ENCODE measurements at places on chromosomes 3 and 15.

DNA sequence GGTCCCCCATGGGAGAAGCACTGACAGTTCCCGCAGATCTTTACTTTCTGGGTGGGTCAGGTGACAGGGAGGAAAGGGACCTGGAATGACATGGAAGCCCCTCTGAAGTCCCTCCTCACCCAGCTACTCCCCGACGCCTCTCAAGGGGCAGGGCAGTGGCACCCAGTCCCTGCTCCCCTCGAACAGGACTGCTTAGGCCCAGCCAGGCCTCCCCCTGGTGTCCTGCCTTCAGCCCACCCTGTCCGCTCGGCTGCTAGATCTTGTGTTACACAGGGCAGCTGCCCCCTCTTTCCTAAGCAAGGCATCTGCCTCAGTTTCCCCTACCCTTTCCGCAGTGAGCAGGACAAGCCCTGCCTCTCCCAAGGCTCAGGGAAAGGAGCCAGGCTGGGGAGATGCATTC is 226.5 kb downstream of the XXYLT1 start:
- DNase-seq = no peak

GRCh38 chr15:80730926-80731325 is 35.8 kb downstream of the ABHD17C start:
- no peak for DNase-seq

DNA sequence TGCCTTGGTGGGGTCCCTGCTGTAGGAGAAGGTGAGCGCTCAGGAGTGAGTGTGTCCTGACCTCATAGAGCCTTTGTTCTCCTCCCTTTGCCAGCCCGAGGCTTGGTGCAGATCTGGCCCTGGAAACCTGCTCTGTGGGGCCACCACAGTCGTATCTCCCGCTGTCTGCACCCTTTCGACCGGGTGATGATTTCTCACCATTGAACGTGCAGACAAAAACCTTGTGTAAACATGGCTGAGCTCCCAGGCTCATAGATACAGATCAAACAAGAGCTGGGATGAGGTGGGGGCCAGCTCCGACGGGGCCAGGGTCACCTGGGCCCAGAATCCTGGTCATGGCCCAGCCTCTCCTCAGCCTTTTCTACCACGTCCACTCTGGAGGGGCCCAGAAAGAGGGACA is 34.6 kb upstream of the ESYT3 start:
- DNase-seq = no peak

DNA sequence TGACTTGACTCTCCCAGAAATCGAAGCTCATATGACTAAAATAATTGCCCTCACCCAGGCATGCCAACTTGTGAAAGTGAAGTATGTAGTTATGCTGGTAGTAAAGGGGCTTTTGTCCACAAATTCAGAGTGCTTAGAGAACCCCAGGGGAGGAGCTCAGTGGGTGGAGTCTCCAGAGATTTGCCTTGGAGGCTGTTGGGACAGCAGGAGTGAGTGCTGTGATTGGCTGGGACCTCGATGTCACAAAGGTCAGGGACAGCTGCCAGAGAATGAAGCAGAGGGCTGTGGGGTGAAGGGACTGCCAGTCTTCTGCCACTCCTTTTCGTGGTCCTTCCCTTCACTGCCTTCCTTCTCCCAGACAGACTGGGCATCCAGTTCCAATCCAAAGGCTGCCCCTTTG is 49.8 kb downstream of the ZNF445 start:
- no peak for DNase-seq

GRCh38 chr3:187567021-187567420 is 103.2 kb downstream of the SST start:
- DNase-seq = no peak

GRCh38 chr3:172181932-172182586 is 142.7 kb downstream of the FNDC3B start:
- no peak for DNase-seq

- DNase-seq = no peak
Measured at GRCh38 chr15:68730976-68731897, 89.5 kb downstream of the ANP32A start.

GRCh38 chr15:98647774-98648653 is at the start of gene IGF1R:
IGF1R (plus strand) TSS chr15:98648539; CDS start chr15:98649582, 1,043 bp downstream.
- peak; percentile 56 for DNase-seq

GRCh38 chr3:24523215-24523614 is 28.6 kb upstream of the THRB start:
- no peak for DNase-seq

DNA sequence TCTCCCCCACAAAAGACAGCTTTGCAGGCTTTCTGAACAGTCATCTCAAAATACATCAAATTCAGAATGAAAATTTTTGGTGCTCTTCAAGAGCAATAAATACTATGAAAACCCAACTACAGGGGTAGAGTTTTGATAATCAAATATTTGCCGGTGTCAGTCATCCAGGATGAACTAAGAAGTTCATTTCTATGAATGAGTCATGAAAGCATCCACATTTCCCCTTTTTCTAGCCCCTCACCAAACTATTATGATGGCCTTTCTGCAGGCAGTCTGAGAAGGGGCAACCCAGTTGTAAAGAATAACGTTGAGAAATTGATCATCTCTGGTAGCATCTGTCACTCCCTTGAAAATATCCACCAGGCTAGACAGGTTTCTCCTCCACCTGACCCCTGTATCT is 3.1 kb upstream of the LPCAT4 start:
- no peak for DNase-seq

GRCh38 chr3:135706758-135707375 is 258.7 kb upstream of the PPP2R3A start:
- DNase-seq = no peak

DNA sequence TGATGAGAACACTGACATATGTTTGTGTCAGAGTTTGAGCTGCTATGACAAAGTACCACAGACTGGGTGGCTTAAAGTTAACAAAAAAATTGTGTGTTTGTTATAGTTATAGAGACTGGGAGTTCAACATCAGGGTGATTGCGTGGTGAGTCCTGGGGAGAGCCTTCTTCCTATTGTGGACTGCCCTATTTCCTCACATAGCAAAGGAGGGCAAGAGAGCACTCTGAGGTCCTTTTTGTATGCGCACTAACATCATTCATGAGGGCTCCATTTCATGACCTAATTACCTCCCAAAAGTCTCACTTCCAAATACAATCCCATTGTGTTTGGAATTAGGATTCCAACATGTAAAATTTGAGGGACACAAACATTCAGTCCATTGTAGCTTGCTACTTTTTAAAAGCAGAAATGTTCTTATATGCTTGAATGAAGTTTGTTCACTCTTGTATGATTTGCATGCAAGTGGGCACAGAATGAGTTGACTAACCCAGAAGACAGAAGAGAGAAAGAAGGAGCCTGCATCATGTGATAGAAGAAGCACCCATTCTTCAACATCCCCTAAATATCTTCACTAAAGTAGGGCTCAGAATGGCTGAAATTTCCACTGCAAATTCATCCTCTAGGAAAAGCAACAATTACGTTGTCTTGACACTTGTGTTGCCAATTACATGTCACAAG is 18.9 kb upstream of the ALCAM start:
- no peak for DNase-seq

- no peak for DNase-seq
Measured at GRCh38 chr3:14980689-14981088, 33.3 kb downstream of the NR2C2 start.

DNA sequence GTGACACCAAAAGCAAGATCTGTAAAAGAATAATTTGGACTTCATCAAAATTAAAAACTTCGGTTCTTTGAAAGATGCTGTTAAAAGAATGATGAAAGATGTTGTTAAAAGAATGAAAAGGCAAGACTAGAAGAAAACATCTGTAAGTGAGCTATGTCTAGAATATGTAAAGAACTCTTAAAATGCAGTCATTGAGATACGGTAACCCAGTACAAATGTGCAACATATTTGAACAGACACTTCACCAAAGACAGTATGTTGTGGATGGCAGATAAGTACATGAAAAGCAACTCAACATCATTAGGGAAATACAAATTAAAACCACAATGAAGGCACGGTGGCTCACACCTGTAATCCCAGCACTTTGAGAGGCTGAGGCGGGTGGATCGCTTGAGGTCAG is 139.5 kb downstream of the LRIG1 start:
- no peak for DNase-seq

- DNase-seq = no peak
Measured at GRCh38 chr3:156655819-156656550, 18.4 kb upstream of the TIPARP start.

DNA sequence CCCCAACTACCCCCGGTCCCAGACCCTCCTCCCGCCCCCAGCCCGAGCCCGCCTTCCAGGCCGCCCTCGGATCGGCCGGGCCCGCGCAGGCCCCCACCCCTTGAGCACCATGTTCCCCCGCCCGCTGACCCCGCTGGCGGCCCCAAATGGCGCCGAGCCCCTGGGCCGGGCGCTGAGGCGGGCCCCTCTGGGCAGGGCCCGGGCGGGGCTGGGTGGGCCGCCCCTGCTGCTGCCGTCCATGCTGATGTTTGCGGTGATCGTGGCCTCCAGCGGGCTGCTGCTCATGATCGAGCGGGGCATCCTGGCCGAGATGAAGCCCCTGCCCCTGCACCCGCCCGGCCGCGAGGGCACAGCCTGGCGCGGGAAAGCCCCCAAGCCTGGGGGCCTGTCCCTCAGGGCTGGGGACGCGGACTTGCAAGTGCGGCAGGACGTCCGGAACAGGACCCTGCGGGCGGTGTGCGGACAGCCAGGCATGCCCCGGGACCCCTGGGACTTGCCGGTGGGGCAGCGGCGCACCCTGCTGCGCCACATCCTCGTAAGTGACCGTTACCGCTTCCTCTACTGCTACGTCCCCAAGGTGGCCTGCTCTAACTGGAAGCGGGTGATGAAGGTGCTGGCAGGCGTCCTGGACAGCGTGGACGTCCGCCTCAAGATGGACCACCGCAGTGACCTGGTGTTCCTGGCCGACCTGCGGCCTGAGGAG is 472 bp downstream of the CHST14 start:
- no peak for DNase-seq

- no peak for DNase-seq
Measured at GRCh38 chr3:20185331-20185678, 701 bp downstream of the SGO1 start.

GRCh38 chr3:143016321-143016972 is 15.1 kb downstream of the U2SURP start:
- DNase-seq = no peak

DNA sequence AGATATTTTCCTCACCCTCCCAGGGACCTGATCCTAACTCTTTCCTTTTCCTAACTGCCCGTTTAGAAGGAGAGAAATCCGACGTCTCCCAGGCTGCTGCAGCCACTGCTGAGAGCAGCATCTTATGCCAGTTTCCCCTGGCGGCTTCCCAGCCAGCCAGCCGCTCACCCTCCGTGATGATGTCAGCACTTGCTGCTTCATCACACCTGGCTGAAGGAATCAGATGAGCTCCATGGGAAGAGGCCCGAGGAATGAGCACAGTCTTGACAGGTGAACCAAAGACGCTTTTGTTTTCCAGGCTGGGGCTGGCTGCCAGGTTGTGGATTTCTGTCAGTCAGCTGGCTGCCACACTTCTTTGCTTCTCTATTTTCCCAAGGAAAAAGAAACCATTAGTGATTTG is 445.1 kb upstream of the RBMS3 start:
- no peak for DNase-seq

- DNase-seq = no peak
Measured at GRCh38 chr3:151818361-151818760, 4.4 kb downstream of the AADAC start.

- no peak for DNase-seq
Measured at GRCh38 chr3:184343200-184343876, 5.9 kb downstream of the FAM131A start.

- no peak for DNase-seq
Measured at GRCh38 chr3:20353286-20353685, 167.3 kb upstream of the SGO1 start.

DNA sequence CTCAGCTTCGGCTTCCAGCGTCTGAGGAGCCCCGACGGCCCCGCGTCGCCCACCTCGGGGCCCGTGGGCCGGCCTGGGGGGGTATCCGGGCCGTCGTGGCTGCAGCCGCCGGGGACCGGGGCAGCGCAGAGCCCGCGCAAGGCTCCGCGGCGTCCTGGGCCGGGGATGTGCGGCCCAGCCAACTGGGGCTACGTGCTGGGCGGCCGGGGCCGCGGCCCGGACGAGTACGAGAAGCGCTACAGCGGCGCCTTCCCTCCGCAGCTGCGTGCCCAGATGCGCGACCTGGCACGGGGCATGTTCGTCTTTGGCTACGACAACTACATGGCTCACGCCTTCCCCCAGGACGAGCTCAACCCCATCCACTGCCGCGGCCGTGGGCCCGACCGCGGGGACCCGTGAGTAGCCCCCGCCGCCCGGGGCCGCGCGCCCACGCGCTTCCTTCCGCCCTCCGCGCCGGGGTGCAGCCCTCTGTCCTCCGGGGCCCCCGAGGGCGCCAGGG is 462 bp downstream of the EDEM1 start:
- no peak for DNase-seq

- no peak for DNase-seq
Measured at GRCh38 chr15:80698676-80699075, 3.6 kb downstream of the ABHD17C start.

DNA sequence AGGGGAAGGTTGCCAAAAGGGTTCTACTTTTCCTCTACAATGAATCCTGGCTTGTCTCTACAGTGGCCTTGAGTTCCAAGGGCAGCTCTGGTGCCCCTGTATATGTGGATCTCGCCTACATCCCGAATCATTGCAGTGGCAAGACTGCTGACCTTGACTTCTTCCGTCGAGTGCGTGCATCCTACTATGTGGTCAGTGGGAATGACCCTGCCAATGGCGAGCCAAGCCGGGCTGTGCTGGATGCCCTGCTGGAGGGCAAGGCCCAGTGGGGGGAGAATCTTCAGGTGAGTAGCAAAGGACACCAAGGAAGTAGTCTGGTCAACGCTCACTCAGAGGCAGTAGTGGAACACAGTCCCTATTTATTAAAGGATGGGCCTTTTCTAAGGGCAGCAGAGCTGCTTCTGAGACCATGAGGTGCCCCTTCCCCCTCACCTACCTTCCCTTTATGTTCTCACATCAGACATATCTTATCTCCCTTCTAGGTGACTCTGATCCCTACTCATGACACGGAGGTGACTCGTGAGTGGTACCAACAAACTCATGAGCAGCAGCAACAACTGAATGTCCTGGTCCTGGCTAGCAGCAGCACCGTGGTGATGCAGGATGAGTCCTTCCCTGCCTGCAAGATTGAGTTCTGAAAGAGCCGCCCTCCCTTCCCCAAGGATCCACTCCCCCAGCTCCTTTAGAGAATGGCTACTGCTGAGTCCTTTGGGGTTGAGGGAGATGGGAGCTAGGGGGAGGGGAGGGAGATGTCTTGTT is 12.4 kb downstream of the MAP1A start:
- DNase-seq = no peak

GRCh38 chr15:85473455-85473854 is 93.1 kb downstream of the AKAP13 start:
- DNase-seq = no peak

- DNase-seq = no peak
Measured at GRCh38 chr15:98715401-98715800, 67.1 kb downstream of the IGF1R start.

All from activated CD4-positive, CD25-positive, alpha-beta regulatory T cell treated with anti-CD3 and anti-CD28 coated beads, Interleukin-2, amount 50 U/mL, for 16 hours (primary cell).